ENCODE measurements at places on chromosomes 1 and 21.

GRCh38 chr1:231958448-231958847 is 331.9 kb downstream of the DISC1 start:
- no peak for DNase-seq

GRCh38 chr1:98468111-98468717 is 193.3 kb upstream of the SNX7 start:
- DNase-seq, result no peak

- DNase-seq, result no peak
These were observed 172.6 kb downstream of the ZZZ3 start for GRCh38 chr1:77509898-77510297.

GRCh38 chr1:15023205-15023604 is 130.3 kb upstream of the TMEM51 start:
- DNase-seq, result no peak

DNA sequence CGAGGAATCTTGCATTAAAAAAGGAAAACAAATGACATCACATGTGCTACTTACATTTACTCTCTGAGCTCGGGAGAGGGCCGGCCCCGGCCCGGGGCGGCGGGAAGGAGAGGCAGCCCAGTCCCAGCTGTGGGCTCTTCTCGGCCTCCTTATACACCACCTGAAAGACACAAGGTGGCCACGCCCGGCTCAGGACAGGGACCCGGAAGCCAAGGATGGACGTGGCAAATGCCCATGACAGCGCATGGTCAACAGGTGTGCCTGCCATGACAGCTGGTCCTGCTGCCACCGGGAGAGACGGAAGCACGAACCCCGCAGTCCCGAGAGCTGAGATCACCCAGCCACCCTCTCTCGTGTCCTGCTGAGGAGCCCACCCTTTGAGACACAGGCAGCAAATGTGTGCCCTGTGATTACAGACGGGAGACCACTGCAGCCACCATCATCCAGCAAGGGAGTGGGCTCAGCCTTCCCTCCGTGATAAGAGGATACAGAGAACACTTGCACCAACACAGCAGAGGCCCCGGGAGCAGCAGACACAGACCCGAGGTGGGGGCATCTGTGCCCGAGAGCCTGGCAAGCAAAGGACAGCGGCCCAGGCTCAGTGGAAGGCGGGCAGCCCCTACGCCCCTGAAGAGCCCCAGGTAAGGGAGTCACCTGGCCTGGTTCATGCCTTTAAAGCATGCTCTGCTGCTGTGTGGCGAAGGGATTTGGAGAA is 8.7 kb downstream of the TPRG1L start:
- no peak for DNase-seq

DNA sequence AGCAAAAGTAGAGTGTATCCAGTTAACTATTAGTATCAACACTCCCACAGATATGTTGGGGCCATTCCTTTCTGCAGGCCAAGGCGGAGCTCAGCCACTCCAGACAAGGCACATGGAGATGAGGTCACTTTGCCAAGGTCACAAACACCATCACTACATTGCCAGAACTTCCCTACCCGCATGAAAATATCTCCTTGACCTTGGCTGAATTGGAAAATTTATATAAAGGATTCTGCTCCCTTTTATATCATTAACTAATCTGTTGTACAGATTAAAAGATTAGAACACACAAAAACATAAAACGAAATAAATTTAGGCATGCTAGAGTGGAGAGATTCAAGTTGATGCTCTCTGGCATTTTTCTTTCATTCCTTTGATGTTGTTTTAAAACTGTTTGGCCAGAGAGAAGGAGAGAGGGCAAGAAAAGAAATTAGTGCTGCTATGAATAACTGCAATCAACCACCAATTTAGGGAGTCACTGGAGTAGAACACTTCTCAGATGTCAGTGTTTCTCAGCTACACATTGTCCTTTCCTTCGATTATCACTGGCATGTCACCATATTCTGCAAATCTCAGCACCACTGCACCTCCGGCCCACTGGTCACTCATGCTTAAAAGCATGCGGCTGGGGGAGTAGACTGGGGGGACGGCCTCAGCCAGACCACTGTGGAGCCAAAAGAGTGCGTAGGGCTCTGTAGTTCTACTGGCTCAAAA is 78.7 kb upstream of the ATP1B1 start:
- DNase-seq, result no peak

DNA sequence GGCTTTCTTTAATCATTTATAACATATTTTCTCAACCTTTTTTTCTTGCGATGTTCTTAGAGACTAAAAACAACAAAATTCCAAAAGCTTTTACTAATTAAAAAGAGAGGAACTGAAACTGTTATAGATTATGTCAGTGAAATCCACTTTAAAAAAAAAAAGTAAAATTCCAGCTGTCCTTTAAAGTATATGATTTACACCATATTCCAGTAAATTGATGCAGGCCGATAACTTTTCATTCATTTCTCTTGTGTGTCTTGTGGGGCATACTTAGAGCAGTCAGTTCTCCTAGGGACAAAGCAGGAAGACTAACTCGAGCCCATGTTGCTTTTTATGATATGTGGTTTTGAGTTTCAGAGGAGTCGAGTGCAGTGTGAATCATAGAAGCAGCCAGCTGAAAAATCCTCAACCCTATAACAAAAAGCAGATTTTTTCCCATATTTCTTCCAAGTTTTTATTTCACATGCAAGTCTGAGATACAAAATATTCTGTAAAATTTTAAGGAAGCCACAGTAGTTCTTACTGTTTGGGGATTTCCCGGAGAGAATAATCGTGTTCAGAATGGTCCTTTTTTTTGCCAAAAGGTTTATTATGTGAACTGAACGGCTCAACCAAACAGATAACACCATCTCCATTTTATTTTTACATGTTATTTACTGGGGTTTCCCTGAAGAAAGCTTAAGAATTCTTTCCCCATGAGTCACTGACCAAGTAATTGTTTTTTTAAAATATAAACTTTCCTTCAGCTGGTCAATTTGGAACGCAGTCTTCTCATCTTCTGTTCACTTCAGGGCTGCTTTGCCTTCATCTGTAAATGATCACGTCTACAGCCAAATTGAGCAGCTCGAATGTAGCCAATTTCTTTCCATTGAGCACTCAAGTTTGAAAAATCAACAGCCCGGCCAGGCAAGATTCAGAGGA is 77.0 kb upstream of the C1orf105 start:
- DNase-seq, result no peak

GRCh38 chr21:46187814-46188213 is 3.6 kb upstream of the SPATC1L start:
- no peak for DNase-seq

DNA sequence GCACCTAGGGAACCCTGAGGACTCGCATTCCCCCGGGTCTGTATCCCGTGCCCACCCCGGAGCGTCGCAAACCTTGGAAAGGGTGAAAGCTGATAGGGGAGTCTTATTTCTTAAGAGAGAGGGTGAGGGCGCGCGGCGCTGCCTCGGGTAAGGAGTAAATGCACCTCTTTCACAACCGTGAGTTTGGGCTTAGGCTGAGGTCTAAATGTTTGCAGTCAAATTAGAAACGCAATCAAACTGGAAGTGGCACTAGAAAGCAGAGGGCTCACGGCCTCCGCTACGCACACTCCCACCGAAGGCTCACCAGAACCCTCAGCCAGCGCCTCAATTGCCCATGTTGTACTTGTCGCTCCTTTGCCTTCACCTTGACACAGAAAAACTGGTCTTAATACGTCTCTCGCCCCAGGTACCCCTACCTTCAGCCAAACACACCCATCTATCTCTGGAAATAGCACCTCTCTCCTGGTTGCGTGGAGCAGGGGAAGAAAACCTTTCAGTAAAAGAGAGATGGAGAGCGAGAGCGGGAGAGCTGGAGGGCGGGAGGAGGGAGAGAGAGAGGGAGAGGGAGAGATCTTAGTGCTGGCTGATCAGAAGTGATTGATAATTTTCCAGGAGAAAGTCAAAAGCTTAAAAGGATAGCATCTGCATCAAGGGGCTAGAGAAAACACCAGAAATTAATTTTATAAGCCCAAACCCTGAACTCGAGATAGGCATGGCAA is 1.7 kb upstream of the HLX start:
- DNase-seq, result no peak

GRCh38 chr1:41341365-41341683 is 19.9 kb upstream of the FOXO6 start:
- DNase-seq, result no peak

DNA sequence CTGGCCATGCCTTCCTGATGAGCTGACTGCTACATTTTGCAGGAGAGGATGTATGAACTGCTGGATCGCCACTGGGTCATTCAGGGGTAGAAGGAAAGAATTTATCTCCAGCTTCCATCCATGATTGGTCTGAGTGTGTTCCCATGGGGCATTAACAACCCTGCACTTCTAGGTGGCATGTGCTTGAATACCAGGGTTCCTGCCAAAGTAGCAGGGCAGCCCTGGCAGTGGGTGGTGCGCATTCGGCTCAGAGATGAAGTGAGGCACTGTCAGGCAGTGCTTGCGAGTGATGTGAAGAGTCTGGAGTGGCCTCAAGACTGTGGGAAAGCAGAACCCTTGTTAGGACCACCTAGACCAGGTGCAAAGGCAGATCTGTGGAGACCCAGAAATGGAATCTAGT is 294.9 kb downstream of the ASTN1 start:
- no peak for DNase-seq

GRCh38 chr1:17470021-17470799 is 30.7 kb upstream of the RCC2 start:
- DNase-seq, result no peak

- no peak for DNase-seq
These were observed 9.8 kb downstream of the TXNDC12 start for GRCh38 chr1:52045236-52045635.

DNA sequence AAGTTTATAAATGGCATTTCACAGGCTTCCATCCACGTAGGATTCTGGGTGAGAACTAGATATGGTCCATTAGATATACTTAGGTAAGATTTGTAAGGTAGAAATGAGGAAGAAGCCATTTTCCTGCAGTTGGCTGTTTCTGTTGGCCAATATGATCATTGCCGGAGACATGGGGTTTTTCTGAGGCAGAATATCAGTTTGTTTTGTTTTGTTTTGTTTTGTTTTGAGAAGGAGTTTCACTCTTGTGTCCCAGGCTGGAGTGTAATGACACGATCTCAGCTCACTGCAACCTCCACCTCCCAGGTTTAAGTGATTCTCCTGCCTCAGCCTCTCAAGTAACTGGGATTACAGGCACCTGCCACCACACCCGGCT is 8.7 kb upstream of the EYA3 start:
- DNase-seq, result no peak

DNA sequence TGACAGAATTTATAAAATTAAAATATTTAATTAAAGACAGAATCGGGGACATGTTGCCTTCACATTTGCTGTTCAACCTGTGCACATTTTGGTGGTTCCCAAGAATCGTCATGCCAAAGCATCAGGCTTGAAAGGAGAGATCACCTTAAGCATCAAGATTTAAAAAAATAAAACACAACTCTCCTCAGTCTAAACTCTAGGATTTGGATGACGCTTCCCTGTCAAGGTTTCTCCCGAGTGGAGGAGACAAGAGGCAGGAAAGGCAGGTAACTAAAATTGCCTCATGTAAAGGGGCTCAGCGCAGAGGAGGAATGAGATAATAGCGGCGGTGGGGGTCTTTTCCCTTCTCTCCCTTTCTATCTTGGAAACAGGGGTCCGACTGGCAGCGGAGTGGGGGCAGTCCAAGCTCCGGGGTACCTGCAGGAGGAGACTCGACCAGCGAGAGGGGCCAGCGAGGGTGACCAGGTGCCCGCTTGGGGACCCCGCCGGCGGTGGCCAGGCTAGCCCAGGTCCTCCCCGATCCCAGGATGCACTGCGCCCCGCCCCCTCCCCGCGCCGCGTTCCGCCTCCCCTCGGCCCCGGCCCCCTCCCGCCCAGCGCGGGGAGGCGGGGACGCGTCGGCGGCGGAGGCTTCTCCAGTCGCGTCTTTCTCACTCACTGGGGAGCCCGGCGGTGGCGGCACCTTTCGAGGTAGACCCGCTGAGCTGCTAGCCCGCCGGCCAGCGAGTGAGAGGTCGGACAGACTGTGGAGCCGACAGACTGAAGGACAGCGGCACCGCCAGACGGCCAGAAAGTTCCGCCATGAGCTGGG is at the start of gene FNBP1L:
Gene FNBP1L, plus strand, starts transcription at position 638 of the 811 bp plus-strand sequence. Its CDS starts 164 bp downstream, at position 802.
- peak; percentile 50 for DNase-seq

- no peak for DNase-seq
These were observed 23.3 kb downstream of the TUFT1 start for GRCh38 chr1:151563376-151563775.

DNA sequence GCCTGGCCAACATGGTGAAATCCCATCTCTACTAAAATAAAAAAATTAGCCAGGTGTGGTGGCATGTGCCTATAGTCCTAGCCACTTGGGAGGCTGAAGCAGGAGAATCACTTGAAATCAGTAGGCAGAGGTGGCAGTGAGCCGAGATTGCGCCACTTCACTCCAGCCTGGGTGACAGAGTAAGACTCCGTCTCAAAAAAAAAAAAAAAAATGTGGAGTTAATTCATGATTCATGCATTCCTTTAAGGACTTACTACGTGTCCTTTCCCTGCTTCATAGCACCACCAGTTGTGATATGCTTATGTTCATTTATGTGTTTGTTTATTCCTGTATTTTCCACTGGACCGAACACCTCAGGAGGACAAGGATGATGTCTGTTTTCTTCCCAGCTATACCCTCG is 12.7 kb upstream of the PRELP start:
- no peak for DNase-seq

DNA sequence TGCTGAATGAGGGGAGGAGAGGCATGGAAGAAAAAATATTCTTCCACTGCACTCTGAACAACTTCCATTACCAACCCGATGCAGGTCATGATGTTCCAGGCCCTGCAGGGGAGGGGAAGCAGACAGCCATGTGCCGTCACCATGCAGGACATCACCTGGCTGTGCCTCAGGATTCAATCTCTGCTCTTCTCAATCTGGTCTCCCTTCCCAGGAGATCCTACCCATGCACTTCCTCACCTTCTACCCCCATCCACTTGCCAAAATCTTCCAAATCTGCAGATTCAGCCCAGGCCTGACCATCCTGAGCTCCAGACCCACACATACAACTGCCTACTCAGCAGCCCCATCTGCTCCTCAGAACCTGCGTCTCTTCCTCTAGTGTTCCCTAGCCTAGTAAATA is 5.8 kb upstream of the PAQR6 start:
- no peak for DNase-seq

DNA sequence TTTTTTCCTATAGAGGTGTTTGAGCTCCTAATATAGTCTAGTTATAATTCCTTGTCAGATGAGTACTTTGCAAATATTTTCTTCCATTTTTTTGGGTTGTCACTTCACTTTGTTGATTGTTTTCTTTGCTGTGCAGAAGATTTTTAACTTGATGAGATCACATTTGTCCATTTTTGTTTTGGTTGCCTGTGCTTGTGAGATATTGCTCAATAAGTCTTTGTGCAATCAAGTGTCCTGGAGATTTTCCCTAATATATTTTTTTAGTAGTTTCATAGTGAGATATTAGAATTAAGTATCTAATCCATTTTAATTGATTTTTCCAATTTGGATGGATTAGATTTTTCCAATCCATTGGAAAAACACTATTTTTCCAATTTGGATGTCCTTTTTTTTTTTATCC is 1395.5 kb downstream of the PLA2G4A start:
- DNase-seq, result no peak

DNA sequence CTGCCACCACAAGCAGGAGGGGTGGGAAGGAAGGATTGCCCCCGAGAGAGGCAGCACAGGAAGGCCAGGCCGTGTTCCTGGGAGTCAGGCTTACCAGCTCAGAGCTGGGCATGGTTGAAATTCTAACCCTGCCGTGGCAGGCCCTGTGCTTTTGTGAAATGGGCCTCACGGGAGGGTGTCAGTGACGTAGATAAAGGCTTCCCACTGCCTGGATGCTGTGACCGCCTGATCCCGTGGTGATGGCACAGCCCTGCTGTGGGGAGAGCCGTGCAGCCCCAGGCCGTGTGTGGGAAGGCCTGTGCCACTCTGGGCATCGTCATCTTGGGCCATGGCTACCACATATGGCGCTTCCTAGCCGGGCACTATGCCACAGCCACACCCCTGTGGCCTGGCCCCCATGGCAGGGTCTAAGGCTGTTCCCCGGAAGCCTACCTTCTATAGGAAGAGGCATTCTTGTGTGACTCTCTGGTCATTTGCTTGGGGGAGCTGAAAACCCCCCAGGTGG is 161.3 kb downstream of the PCBP3 start:
- DNase-seq, result no peak

Data from stimulated activated CD4-positive, alpha-beta T cell treated with anti-CD3 and anti-CD28 coated beads, Interleukin-4, amount 100 ng/mL, for 48 hours (primary cell).